HFFc6 (cell line): ENCODE measurements at places on chromosomes 2 and 18. TPM values are rescaled to one million over a fixed set of nuclear protein-coding genes. Genes with fewer than 3 reads are reported as not detected.

Gene MOGAT1
- not detected in 3 replicates for total RNA-seq

Gene INPP5D
- 0.42 to 0.62 TPM in 2 of 3 replicates, not detected in the other for total RNA-seq

Gene VWA3B
- not detected in 3 replicates for total RNA-seq

Gene CAMKMT
- 7.2 to 8.6 TPM (median 8.0 TPM) in 3 replicates for total RNA-seq

Gene PRKAG3
- not detected in 3 replicates for total RNA-seq

Gene NEB
- under 0.01 TPM in 1 of 3 replicates, not detected in the others for total RNA-seq

Gene CCDC68
- total RNA-seq = 0.05 to 0.45 TPM (median 0.33 TPM) in 3 replicates

Gene SPC25
- 7.2 to 16.6 TPM (median 15.3 TPM) in 3 replicates for total RNA-seq

Gene FAM110C
- not detected in 2 replicates for total RNA-seq
